ENCODE measurements at places on chromosomes 6 and 20.

- no peak for DNase-seq
These were observed 25.5 kb downstream of the LMBRD1 start for GRCh38 chr6:69771158-69771906.

DNA sequence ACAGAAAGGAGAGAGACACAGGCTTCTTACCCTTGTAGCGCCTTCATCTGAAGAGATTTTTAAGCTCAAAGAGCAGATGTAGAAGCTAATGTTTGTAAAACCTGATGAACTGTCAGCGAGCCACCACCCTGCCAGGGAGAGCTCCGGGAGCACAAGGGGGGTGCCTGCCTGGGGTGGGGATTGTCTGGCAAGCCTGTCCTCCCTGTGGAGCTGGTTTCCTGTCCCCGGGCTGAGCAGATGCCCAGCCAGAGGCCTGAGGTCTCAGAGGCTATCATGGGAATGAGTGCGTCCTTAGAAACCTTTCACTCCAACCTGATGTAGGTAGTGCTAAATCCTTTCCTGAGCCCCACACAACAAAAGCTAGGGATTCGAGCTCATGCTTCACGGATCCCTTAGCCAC is 41.9 kb upstream of the NR2E1 start:
- no peak for DNase-seq

GRCh38 chr20:48723308-48724264 is 104.2 kb downstream of the PREX1 start:
- DNase-seq = no peak

- DNase-seq = no peak
These were observed 189.0 kb downstream of the NFATC2 start for GRCh38 chr20:51353491-51353890.

- no peak for DNase-seq
These were observed 30.5 kb upstream of the AKAP12 start for GRCh38 chr6:151209071-151209831.

- no peak for DNase-seq
These were observed 295.0 kb upstream of the CHD6 start for GRCh38 chr20:41913146-41913545.

GRCh38 chr6:3222506-3223038 is 4.9 kb downstream of the TUBB2B start:
- no peak for DNase-seq

DNA sequence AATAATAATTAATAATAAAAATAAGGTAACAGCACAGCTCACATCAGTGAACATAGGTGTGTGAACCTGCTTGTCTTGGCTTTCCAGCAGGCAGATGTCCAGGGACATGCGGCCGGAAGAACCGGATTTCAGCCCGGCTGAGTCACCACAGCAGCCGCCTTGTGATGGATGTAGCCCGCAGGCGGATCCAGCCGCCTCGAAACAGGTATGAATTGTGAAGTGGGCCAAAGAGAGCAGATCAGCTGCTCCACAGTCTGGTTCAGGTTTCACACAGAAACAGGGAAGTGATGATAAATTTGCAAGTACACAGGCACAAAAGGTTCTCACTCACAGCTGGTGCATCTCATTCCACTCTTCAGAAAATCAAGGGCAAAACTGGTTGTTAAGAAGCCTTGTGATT is 55.1 kb downstream of the ID4 start:
- DNase-seq = peak; percentile 83

GRCh38 chr6:112827793-112828192 is 480.7 kb downstream of the RFPL4B start:
- DNase-seq = no peak

DNA sequence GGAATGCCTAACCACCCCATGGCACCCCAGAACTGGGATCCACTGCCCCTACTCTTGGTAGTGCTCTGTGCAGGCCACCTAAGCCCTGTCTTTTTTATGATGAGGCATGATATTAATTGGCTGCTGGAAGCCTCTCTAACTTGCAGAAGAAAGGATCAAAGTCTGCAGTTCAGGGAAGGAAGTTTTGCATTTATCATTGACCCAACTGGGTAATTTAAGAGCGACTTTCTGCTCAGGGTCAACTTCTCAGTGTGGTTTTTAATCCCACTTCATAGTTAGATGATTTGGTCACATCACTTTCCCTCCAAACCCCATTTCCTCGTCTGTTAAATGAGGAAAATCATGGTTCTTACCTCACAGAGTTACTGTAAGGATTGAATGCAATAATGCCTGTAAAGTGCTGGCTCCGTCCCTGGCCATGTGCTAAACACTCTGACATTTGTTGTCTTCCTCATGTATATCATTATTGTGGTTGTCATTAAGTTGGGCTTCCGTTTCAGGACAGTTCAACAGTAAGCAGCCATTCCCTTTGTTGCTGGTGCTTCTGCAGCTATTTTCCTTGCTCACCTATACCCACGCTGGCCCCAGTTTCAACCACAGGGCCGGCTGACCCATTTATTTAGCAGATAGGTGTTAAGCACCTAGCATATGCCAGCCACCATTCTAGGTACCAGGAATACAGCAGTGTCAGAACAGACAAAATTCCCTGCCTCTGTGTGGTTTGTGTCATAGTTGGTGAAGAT is 14.2 kb downstream of the E2F3 start:
- DNase-seq = no peak

DNA sequence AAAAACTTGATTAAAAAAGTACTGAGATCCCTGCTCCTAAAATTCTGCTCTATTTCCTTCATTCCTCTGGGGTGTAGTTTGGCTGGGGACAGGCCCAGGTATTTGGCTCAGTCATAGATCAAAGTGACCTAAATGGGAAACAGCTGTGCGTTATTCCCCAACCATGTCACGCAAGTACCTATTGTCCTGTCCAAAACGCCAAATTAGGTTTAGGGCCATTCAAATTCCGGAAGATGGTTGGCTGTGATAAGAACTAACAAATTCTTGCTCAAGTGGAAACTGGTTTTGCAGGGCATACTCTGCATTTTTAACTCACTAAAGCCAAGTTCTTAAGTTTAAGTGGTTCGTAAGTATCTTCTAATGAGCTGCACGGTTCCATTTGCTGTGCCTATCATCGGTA is 147.6 kb upstream of the TMEM170B start:
- DNase-seq = no peak

GRCh38 chr6:98574984-98575383 is 259.4 kb upstream of the POU3F2 start:
- DNase-seq = no peak

GRCh38 chr6:122026582-122027369 is 372.7 kb upstream of the HSF2 start:
- no peak for DNase-seq

DNA sequence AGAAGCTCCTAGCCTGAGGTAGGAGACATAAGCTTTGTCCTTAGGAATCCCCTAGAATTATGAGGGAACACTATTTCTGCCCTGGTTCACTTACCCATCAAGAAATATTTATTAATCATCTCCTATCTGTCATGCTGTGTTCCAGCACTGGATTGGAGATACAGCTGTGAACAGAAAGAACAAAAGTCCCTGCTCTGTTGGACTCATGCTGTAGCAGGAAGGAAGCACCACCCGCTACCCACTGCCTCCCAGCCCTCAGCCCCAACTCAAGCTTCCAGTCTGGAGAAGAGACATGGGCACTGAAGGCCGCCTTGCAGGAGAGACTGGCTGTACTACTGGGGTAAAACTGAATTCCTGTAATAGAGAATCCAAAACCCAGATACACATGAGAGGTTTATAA is 78.0 kb downstream of the MDGA1 start:
- DNase-seq = no peak

DNA sequence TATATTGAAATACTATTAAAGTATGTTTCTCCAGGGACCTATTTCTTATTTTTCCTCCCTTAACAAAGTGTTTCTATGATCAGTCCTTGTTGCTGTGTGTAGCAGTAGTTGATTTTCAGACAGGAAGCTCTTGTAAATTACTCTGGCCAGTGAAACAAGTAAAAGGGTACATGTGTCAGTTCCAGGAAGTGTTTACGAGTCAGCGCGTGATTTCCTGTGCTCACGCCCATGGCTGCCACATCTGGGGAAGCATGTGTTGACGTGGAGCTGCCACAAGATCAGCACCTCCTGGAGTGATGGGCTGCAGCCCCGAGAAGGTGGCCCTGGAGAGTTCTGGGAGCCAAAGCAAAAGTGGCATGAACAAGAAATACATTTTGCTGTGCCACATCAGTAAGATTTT is 38.6 kb upstream of the GGTLC1 start:
- peak; percentile 80 for DNase-seq

DNA sequence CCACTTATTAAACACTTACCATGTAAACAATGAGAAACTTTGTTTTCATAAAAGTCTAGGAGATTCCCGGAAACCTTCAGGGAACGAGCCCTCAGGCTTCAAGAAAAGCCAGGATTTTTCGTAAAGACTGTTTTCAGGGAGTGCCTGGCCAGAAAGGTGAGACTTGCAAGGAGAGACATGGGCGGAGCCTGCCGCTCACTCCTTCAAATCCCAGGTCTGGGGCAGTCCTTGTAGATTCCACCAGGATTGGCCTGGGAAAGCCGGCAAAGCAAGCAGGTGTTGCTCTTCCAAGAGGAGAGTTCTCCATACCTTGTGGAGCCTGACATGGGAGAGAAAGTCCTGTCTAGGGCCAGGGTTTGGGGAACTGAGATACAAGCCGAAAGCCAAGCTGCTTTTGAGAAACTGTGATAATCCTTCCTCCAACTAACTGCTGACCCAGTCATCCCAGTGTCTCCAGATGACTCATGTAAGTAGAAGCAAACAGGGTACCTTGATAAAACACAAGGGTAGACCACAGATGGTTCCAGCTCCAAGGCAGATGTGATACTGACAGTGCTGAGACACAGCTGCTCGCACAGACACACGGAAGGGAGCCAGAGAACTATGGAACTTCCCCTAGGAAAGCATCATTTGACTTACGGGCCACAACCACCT is 69.4 kb upstream of the NAA20 start:
- no peak for DNase-seq

- no peak for DNase-seq
These were observed 930.1 kb upstream of the GJE1 start for GRCh38 chr6:141202626-141203025.

Measured in suprapubic skin (tissue), 4 donors.